ENCODE measurements at places on chromosomes 16 and 17. TPM values are rescaled to one million over a fixed set of nuclear protein-coding genes. Genes with fewer than 3 reads are reported as not detected.

Gene LLGL1
- 45.4 TPM for total RNA-seq

Gene FBXO39
- 0.52 TPM for total RNA-seq

Gene KCNH4
- total RNA-seq, result not detected

Gene LAT
- 1.4 TPM for total RNA-seq

Gene ZNF287
- total RNA-seq, result 5.0 TPM

Gene ABCA10
- 1.2 TPM for total RNA-seq

Gene PPP1R27
- not detected for total RNA-seq

Gene NOTUM
- total RNA-seq, result 0.13 TPM

Gene DDX5
- total RNA-seq, result 223 TPM

Gene HOXB6
- 64.5 TPM for total RNA-seq

Gene LLGL2
- 0.64 TPM for total RNA-seq

Gene TBX2
- 38.9 TPM for total RNA-seq

Gene DUS1L
- total RNA-seq, result 37.4 TPM

Gene KRTAP2-2
- not detected for total RNA-seq

Gene TBX21
- not detected for total RNA-seq

Gene KRTAP4-6
- not detected for total RNA-seq

Gene PRSS33
- total RNA-seq, result not detected
